ENCODE measurements at places on chromosomes 4 and X.

GRCh38 chr4:84151574-84151973 is 347.5 kb downstream of the NKX6-1 start:
- DNase-seq: no peak

GRCh38 chr4:11069581-11070211 is 359.0 kb downstream of the HS3ST1 start:
- DNase-seq: no peak

DNA sequence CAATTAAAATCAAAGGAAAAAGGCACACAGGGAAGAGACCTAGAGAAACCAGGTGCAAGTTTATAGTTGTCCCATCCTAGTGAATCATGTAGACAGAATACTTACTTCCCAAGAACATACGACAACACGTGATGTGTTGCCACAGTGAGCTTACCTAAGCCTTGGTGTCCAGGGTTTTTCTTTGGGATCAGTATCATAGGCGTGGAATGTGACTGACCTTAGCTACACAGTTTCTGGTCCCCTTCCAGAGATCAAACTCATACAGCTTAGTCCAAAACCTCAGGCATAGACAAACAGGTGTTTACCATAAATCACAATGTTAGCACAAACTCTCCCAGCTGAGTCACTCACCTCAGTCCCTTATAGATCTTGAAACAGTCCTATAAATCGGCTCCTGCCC is 17.7 kb downstream of the SLC25A31 start:
- no peak for DNase-seq

DNA sequence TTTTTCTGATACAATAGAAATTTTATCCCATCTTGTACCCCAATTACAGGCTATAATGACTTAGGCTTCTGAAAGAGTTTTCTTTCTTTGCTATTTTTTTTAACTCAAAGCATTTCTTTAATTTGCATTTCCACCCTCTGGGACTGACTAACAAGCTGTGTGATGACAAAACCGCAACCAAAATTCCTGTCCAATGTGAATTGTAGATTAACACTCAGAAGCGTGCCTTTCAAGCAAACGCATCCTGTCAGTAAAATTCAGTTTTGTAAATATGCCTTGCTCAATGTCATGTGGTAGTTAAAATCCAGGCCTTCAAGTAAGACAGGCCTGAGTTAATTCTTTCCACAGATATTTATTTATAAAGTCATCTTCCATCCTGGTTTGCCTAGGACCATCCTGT is 50.3 kb downstream of the STK32B start:
- no peak for DNase-seq

GRCh38 chrX:51361251-51361650 is 28.6 kb downstream of the NUDT10 start:
- no peak for DNase-seq

DNA sequence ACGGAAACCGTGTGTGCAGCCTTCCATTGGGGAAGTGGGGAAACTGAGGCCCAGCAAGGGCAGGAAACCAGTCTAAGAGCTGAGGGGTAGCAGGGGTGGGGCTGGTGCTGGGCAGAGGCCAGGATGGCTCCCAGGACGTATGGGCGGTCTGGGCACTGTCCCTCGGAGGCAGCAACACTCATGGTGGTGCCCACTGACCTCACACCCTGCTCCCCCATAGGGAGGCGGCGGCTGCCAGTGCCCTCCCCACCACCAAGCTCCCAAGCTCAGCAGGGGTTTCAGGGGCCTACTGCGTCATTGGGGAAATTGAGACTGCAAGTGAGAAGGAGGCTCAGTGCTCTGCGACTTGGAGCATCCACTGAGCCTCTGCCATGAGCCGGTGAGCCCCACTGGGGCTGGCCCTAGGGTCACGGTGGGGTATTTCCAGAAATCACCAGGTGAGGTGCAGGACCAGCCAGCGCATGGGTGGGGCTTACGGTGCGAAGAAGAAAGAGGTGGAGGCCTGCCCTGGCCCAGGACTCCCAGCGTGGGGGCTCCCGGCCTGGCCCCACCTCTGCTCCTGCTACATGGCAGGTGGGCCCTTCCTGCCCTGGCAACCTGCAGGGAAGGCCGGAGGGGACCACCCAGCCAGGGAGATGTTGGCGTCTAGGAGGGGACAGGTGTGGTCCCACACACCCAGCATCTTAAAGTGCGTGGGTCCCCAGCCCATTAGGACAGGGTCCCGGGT is 915 bp downstream of the MSANTD1 start:
- no peak for DNase-seq

GRCh38 chrX:1577845-1578244 is 13.6 kb upstream of the AKAP17A start:
- DNase-seq: no peak

DNA sequence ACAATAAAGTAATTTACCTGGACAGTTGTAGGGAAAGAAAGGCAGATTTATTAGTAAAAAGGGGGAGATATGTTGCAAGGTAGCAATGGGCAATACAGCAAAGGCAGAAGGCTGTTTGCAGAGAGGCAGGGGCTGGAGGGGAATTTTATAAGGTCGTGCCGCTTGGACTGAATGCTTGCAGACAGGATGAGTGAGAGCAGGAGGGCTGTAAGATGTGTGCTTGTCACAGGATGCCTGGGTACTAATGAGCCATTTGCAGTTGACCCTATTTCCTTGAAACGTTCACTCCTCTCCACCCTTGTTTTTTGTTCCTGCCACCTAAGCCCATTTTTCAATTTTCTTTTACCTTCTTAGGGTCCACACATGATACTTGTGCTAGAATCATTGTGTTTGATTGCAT is 214.7 kb downstream of the TRAM1L1 start:
- DNase-seq: no peak

- DNase-seq: no peak
Measured at GRCh38 chrX:11172415-11172814, 61.3 kb downstream of the HCCS start.

DNA sequence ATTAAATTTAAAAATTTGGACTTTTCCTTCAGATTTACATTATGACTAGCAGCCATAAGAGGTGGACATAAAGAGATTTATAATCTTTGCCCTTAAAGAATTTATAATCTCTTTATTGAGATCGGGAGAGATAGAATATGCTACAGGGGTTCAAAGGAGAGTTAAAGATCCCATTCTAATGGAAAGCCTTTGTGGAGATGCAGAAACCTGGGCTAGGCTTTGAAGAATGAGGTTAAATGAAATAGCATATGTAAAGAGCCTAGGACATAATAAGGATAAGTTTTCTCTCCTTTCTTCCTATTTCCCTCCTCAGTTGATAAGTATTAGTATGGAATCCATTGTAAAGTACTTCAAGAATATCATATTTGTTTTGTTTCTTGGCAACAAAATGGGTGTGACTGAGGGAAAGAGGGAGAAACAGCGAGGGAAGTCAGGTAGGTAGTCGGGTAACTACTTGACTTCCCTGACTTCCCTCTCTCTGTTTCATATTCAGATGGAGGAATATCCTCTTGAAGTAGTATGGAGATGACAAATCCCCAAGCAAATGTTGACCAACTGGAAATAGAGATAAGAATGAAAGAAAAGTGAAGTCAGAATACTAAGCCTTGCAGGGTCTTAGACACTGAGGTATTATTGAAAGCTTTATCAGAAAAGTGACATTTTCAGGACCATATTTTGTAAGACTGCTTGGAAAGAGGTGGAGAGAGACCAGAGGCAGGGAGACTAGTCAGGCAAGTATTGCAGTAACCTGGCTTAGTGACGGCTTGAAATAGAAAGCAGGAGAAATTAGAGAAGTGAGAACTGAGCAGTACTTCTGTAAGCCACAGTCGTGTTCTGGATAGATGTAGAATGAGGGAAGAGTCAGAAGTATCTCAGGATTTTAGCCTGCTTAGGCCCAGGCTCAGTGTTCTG is 82.9 kb downstream of the PDLIM5 start:
- DNase-seq: no peak

DNA sequence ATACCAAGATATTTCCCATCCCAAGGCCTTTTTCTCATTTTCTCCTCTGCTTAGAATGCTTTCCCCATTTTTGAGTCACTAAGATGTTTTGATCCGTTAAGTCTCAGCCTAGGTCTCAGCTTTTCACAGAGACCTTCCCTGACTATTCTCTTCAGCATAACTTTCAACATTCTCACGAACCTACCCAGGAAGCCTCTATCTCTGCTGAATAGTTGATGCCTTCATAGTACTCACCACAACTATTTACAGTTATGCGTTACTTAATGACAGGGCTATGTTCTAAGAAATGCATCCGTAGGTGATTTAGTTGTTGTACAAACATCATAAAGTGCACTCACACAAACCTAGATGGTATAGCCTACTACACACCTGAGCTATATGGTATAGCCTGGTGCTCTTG is 64.5 kb downstream of the ARL9 start:
- no peak for DNase-seq

DNA sequence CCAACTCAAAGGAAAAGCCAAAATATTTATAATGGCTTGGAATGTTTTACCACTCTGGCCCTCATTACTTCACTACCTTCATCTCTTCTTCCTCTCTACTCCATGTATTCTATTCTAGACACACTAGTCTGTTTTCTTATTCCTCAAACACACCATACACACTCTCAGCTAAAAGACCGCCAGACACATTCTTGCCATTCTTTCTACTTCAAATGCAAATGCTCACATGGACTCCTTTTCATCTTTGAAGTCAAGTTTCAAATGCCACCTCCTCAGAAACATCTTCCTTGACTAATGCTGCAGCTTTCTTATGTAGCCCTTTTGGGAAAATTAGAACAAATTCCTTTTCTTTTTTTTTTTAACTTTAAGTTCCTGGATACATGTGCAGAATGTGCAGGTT is 412.9 kb upstream of the FMR1 start:
- DNase-seq: no peak

- DNase-seq: no peak
Measured at GRCh38 chr4:83989835-83990234, 453.9 kb downstream of the GPAT3 start.

- DNase-seq: no peak
Measured at GRCh38 chrX:11663875-11664210, 1.9 kb downstream of the ARHGAP6 start.

- no peak for DNase-seq
Measured at GRCh38 chr4:98663226-98664006, 5.0 kb upstream of the TSPAN5 start.

DNA sequence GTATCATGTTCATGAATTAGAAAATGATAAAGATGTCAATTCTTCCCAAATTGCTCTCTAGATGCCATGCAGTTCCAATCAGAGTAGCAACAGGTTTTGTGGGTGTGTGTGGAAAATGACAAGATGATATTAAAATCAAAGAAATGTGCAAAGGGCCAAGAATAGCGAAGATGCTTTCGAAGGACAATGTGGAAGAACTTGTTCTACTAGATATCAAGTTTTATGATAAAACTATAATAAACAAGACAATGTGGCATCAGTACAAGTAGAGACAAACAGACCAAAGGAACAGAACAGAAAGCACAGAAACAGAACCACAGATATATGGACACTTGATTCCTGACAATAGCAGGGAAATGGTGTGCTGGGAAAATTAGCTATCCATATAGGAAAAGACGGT is 9.0 kb downstream of the TAB3 start:
- DNase-seq: no peak

DNA sequence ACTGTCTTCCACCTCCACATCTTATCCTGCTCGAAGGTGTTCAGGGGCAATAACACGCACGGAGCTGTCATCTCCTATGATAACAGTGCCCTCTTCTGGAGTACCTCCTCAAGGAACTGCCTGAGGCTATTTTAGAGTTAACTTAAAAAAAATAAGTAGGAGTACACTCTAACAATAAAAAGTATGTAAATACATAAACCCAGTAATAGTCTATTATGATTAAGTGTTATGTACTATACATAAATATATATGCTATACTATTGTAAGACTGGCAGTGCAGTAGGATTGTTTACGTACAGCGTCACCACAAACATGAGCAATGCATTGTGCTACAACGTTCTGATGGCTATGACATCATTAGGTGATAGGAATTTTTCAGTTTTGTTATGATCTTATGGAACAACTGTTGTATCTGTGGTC is 34.5 kb upstream of the TLR2 start:
- no peak for DNase-seq

DNA sequence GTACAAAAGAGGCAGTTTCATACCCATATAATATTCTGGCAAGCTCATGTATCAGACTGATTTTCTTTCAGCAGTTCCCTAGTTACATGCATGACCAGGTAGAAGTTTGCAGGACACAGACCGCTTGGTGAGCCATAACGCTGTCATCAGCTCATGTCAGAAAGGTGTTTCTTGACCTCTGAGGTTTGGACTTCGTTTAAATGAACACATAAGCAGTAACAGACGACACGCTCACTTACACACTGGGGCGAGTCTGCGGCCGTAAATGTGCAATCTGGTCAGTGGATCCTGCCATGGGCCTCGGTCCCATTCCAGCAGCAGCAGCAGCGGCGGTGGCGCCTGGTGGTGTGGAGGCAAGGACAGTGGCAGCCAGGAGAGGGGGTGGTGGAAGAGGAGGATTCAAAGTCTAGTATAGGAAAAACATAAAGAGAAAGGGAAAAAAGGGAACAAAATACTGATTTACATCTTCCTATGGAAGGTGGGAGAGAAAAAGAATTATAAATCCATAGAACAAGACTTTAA is 111.9 kb upstream of the CBR4 start:
- DNase-seq: no peak

DNA sequence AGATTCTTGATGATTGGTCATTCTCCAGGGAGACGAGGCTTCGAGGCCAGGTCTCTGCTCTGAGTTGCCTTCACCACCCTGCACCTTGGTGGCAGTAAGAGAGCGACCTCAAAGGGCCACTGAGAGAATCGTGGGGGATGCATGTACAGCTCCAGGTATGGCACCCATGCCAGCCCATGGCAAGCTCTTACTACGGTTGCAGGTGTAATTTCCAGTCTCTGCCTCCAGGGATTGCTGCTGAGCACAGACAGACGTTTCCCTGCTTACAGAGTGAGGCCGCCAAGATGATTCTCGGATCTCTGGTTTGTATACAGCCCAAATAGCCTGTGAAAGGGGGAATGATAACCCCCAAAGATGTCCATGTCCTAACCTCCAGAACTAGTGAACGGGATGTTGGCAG is 16.3 kb upstream of the DRD5 start:
- DNase-seq: no peak

DNA sequence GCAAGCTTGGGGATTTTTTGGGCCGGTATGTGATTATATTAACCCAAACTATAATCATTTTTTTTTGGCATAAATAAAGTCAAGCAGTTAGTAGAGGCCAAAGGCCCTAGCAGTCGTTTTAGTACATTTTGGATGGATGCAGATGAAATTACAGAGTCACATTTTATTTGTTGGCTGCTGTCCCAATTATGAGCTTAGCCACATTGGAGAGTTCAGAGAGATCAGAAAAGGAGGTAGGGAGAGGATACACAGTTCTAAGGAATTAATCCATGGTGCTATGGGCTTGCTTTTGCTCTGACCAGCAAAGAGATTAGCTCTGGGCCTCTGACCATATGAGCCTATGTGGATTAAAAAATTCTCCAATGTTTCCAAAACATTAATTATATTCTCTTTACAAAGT is 395.1 kb downstream of the RAPGEF2 start:
- peak; percentile 52 for DNase-seq

All from NCI-H1092 treated with DMSO at 0.1 percent for 48 hours (cell line).